NCI-H1092 (cell line): ENCODE measurements at places on chromosomes 2 and 18.

GRCh38 chr2:74759986-74760385 is 73.9 kb upstream of the HK2 start:
- DNase-seq, result no peak

DNA sequence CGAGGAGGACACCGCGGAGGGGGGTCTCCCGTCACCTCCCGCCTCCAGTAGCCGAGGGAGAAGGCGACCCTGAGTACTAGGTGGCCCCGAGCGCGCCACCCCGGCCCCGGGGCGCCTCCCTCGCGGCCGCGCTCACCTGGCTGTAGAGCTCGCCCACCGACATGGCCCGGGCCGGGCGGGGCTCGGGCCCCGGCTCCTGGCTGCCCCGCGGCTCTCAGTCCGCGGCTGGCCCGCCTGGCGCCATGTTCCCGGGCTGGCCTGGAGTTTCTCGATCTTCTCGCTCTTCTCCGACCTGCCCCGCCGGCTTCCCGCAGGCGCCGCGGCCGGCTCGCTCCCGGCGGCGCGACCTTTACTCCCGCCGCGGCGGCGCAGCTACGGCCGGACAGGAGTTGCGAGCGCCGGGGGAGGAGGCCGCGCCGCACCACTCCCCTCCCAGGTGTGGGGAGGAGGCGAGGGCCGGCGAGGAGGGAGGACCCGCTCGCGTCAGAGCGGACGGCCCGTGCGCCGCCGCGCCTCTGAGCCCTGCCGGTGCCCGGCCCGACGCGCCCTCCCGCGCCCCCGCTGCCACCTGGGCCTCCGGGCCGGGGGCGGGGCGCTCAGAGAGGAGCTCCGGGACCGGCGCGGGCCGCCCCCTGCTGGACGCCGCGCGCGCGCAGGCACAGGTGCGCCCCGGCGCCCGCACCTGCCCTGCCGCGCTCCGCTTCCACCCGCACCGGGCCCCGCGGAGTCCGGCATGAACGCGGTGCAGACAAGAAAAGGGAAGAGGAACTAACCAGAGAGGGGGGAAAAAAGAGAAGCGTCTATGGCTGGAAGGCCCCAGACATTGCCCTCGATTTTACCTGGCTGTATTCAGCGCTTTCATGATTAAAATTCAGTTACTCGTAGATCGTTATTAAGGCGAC is at the start of gene MYO5B:
Gene MYO5B (minus strand): TSS at position 517 of the 902 bp plus-strand sequence. CDS start 354 bp downstream, at position 163.
- peak; percentile 40 for DNase-seq

- no peak for DNase-seq
These were observed 3.0 kb upstream of the STK17B start for GRCh38 chr2:196174404-196174803.

- no peak for DNase-seq
These were observed 97.5 kb upstream of the CD302 start for GRCh38 chr2:159895258-159896065.

DNA sequence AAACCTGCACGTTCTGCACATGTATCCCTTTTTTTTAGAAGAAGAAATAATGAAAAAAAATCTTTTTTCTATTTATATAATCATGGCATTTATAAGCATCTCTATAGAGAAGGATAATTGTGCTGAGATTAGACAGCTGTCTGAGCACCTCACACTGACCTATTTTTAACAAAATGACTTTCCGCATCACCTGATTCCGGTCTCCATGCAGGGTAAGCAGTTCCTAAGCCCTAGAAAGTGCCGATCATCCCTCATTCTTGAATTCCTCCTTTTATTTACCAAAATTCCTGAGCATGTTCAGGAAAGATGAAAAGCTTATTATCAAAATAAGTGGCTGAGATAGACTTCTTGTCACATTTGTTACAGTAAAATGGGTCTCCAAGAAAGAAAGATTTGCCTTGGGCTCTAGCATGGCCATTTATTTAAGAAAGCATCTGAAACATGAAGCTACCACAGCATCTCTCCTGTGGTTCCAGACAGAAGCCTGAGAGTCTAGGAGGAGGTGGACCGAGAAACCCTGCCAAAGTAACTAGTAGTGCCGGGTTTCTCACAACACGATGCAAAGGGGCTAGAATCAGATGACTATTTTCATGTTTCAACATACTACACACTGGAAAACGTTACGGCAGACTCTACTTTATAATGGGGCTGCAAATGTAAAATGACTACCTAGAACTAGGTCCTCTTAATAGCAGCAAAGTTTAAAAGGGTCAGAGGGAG is 670 bp downstream of the GKN1 start:
- no peak for DNase-seq

DNA sequence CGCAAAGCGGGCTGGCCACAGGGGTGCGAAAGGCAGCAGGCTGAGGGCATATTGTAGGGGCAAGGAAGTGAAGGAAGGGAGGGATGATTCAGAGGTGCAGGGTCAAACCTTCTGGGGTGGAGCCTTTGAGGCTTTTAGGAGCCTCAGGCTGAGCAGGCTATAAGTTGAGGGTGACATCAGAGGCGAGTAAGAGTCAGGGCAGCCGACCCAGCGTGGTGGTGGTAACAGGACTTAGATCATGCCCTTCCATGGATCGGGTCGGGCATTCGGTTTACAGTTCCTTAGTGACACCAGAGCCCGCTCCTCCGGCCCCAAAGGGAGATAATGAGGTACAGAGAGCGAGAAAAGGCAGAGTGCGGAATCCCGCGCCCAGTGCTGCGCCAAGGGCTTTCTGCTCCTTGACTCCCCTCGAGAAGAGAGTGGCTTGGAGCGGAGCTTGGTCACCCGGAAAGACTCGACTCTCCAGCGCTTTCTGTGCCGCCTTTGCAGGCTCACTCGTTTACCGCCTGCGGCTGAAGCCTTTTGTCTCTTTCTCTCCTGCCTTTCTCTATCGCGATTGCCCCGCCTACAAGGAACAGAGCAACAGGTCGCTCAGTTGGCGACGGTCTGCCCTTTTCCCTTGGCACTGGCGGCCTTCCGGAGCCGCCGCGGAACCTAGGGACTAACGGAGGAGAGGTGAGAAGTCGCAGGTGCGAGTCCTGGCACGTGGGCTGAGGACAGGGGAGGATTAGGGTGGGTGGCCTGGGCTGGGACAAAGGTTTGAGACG is 720 bp downstream of the LBX2 start:
- DNase-seq, result no peak

DNA sequence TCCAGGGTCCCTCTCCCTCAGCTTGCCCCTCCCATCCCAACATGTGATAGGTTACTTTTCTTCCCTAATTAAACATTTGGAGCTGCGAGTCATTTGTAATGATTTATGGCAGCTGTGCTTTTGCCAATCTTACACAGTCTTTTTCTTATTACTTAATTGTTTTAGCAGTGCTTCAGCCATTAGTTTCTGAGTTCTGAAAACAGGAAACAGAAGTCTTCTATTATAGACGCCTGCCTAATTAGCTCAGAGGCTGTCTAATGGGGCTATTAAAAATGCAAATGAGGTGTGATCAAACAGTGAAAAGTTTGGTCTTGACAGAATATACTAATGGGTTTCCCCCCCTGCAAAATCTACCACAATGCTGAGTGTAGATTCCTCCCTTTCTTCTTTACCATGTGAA is 388.3 kb upstream of the CELF4 start:
- no peak for DNase-seq

GRCh38 chr2:134120406-134120732 is 133.5 kb upstream of the MGAT5 start:
- no peak for DNase-seq
